OCI-LY7 (cell line): ENCODE measurements at places on chromosomes 13 and 19.
A peak's percentile ranks its signal among the peaks of the same experiment; 100 is the strongest.

- no peak for DNase-seq
These were observed 356.5 kb downstream of the NALCN start for GRCh38 chr13:101059793-101060192.

DNA sequence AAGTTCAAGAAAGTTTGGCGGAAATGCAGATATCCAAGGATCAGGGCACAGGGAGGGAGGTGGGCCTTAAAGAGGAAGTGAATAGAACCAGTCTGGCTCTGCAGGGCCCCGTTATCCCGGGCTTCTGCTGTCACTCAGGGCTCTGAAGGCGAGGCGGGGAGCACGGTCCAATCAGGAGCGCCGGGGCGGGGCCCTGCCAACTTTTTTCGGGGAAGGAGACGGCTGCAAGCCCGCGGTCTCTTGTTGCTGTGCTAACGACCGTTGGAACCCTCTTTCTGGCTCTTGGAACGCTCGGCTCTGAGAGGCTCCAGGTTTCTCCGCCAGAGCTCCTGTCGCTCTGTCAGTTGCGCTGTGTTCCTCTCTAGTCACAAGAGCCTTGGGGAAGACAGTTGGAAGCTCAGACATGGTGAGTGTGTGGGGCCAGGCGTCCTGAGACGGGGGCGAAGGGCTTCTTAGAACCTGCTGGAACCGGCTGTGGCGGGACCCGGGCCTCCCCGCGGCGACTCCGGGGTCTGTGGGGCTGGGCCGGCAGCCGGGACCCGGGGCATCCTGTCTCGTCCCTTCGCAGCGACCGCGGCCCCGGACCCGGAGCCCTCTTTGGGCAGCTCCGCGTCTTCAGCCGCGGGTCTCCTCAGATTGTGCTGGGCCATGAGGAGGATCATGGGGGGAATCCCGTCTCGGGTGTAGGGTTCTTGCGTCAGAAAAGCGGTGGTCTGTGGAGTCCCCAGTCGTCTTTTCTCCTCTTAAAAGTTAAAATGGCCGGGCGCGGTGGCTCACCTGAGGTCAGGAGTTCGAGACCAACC, 27.7 kb downstream of the ZNF844 start:
- no peak for DNase-seq

DNA sequence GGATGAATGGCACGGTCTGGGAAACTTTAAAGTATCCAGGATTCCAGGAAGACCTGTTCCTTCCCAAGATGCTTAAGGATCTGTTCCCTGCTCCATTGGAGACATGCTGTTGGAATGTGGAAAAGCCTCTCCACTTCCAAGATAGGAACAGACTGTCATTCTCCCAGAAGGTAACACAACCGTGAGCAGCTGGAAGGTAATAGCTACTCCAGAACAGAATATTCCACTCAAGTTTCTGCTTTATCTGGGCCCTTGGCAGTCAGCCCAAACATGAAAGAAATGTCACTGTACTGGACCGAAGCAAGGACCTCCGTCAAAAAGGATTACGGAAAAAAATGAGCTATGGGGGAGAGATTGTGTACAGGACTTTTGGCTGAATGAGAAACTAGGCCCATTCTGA, 420.9 kb upstream of the NBEA start:
- DNase-seq = no peak

DNA sequence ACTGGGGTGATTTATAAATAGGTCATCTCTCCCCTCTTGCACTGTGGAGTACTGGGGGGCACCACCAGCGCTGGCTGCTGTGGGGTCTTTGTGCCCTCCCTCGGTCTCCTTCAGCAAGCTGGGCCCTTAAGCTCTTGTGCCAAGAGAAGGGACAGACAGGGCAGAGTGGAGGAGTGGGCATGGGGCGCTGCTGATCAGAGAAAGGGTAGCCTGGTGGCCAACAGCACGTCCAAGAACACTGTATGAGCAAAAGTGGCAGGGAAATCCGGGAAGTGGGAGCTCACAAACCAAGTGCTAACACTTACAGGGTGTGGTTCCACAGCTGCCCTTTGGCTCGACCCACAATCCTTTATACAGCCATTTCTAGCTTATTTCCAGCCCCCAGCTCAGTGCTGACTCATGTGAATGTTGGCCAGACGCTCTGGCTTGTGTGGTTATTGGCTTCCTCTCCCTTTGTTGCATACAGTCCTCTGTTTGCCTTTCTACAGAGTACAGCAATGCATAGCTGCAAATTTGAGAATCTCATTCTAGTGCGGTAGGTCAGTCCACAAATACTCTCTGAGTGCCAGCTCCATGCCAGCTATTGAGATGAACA, 298.8 kb downstream of the SHISA2 start:
- DNase-seq = no peak

- no peak for DNase-seq
These were observed 203.2 kb downstream of the FGF14 start for GRCh38 chr13:102198418-102199311.

DNA sequence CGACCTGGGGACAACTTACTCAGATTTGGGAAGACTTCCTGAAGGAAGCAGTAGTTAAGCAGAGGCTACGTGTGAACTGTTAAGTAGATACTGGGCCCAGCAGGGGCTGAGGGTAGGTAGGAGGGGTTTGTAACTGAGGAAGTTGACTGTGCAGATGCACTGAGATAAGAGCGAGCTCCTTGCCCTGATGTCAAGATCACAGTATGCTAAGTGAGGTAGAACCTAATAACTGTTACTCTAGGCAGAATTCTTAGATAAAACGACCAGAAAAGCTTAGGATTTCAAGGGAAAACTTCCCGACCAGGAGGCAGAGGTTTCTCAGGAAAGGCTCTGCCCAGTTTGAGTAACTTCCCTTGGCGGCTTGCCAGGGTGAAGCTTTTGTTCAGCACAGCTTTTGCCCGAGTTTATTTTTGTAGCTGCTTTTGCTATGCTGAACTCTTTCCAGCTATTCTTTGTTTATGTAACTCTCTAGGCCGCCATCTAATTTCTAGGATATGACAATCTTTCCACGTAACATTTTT, 632.1 kb downstream of the DIAPH3 start:
- DNase-seq = no peak

- no peak for DNase-seq
These were observed 1576.5 kb downstream of the PCDH9 start for GRCh38 chr13:65653613-65654012.

- DNase-seq = peak; percentile 19
These were observed 1.5 kb downstream of the FCAR start for GRCh38 chr19:54875506-54875905.

DNA sequence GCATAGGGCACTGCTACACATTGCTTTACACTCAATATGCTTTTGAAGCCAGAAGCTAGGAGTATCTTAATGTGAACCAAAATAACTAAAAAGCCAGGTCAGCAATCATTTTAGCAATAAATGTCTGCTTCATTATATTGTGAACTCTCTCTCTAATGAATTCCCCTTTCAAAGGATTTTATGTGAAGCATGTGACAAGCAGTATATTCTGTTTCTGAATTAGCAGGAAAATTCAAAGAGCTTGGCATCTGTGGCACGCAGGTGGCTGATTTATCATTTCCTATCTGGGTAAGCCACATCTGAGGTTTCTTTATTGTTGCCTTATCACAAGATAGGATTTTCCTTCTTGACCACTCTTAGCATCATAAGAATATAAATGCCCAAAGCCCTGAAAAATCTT, 56.8 kb upstream of the KLF12 start:
- no peak for DNase-seq

DNA sequence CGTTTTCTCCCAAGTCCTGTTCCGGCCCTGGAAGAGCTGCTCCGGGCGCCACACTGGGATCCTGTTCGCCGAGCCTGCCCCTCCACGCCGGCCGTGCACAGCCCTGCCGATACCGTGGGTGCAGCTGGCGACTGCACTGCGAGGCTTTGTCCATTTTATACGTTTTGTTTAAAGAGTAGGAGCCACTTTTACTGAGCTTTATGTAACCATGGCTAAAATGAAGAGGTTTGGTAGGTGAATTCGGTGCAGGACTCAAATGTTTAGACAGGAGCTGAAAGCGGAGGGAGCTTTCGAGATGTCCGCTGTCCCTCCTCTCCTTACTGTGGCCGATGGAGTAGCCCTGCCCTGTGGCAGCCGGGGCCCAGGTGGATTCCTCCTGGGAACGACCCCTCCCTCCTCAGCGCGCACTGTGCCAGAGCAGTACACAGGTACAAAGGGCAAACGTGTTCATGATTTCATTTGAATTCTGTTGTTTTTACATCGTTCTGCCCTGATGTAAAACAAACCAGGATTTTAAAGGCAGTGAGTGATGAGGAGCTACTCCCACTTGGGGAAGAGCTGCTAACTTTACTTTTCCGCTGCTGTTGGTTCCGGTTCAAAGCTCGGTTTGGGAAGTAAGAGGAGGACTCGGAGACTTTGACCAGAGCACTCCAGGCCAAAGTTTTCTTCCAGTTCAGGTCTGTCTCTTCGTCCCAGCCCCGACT, 1.7 kb downstream of the COL4A2 start:
- DNase-seq = no peak

- DNase-seq = no peak
These were observed 5.3 kb downstream of the RASIP1 start for GRCh38 chr19:48735031-48735615.

DNA sequence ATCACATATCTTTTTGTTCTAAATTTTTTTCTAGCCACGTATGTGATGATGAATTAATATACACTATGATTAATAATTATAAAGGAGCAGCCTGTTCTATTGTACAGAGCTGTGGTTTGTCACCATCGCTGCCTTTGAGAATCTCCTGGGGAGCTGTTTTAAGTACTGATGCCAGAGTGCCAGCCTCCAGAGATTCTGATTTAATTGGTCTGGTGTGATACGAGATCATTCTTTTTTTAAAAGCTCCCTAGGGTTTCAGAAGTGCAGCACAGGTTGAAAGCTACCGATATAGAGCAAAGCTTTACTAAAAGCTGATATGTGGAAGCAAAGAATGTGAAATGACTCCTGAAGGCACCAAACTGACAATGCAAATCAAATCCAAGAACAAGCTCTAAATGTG, 314.7 kb downstream of the ITGBL1 start:
- no peak for DNase-seq

- no peak for DNase-seq
These were observed 52.4 kb upstream of the SOX21 start for GRCh38 chr13:94764576-94765321.

- no peak for DNase-seq
These were observed 781 bp upstream of the TBC1D4 start for GRCh38 chr13:75482820-75483079.

DNA sequence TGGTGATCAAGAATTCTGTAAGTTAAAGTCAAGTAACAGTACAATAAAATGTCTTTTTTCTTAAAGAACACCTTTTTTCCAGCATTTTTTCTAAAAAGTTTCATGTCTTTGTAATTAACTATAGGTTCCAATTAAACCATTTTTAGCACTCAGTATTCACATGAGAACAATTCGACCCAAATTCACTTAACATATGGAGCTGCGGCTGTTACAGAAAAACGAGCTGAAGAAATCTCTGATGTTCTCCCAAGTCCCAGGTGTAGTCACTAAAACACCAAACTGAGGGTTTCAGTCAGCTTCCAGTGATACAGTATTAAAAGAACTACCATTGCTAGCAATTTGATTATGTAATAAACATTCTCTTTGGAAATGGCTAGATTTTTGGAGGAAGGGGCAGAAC, 117.6 kb downstream of the TNFSF13B start:
- DNase-seq = no peak
